Astrocyte (in vitro differentiated cells and primary cell): ENCODE measurements at places on chromosomes 2 and 18.

GRCh38 chr2:118091140-118091478, 2.8 kb downstream of the INSIG2 start:
- peak; percentile 32 for DNase-seq

- DNase-seq: no peak
Observed at GRCh38 chr18:39340418-39340817, 1774.8 kb upstream of the CELF4 start.

DNA sequence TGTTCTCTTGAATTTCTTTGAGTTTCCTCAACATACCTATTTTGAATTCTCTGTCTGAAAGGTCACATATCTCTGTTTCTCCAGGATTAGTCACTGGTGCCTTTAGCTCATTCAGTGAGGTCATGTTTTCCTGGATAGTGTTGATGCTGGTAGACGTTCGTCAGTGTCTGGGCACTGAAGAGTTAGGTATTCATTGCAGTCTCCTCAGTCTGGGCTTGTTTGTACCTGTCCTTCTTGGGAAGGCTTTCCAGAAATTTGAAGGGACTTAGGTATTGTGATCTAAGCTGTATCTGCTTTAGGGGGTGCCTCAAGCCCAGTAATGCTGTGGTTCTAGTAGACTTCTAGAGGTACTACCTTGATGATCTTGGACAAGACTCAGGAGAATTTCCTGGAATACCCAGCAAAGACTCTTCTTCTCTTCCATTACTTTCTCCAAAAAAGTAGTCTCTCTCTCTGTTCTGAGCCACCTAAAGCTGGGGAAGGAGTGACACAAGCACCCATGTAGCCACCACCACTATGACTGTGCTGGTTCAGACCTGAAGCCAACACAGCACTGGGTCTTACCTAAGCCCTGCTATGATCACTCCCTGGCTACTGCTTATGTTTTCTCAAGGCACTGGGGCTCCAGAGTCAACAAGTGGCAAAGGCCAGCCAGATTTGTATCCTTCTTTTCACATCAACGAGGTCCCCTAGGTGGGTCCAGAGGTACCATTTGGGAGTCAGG, 852.0 kb downstream of the BCL11A start:
- DNase-seq: no peak

DNA sequence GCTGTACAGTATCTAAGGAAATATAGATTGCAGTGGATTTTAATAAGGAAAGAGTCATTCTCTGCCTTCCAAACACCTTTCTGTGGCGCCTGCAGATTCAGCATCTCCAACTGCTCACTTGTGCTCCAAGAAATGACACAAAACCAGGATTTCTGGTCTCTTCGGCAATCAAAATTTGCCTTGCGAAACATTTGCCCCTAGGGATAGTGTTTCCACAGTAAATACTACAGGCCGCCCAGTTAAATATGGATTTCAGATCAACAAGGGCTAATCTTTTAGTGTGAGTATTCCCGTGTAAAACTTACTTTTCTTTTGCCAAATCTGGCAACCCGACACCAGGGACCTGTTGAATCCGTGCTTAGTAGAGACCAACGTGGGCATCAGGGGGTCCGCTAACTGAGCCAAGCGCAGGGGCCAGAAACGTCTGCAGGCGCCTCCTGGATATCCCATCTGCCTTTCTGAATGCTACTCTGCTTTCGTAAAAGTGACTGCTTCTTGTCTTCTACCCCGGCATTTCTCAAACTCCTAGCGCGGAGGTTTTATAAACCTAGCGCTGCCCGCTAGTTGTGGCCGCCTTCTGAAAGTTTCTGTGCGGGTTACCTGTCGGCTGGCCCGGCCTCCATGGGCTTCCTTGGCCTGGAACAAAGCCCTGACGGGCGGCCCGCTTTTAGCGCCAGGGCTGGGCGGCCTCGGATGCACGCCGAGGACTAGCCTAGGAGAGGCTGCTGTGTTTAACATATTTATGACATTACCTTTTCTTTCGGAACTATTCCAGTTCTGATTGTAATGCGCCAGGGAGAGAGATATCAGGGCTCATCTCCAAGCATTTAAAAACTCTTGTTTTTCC, 2.5 kb downstream of the CYP1B1 start:
- DNase-seq: no peak

GRCh38 chr2:214565246-214565645, 154.4 kb downstream of the VWC2L start:
- no peak for DNase-seq

- no peak for DNase-seq
Observed at GRCh38 chr2:9473308-9473984, 905 bp upstream of the IAH1 start.

- no peak for DNase-seq
Observed at GRCh38 chr18:45493830-45494229, 121.4 kb upstream of the SLC14A2 start.

GRCh38 chr2:236223675-236224074, 40.5 kb downstream of the ASB18 start:
- DNase-seq: no peak

- DNase-seq: no peak
Observed at GRCh38 chr2:128641421-128642080, 322.9 kb upstream of the HS6ST1 start.

- DNase-seq: peak; percentile 70
Observed at GRCh38 chr2:37566517-37566981, 104.9 kb downstream of the CDC42EP3 start.

DNA sequence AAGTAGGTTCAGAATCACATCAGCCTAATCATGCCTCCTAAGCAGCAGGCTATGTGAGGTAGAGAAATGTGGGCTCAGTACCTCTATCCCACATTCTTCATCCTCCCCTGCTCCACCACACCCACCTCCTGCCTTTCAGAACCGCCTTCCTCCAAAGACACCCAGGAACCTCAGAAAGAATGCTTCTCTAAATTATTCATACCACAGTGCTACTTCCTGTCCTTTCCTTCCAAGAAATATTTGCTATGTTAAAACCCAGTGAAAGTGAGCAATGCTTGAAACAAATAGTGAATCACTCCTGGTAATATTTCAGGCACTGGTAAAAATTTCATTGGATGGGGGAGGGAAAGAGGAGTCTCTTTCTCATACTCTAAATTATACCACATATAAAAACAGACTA, 24.0 kb upstream of the CREB1 start:
- peak; percentile 94 for DNase-seq

DNA sequence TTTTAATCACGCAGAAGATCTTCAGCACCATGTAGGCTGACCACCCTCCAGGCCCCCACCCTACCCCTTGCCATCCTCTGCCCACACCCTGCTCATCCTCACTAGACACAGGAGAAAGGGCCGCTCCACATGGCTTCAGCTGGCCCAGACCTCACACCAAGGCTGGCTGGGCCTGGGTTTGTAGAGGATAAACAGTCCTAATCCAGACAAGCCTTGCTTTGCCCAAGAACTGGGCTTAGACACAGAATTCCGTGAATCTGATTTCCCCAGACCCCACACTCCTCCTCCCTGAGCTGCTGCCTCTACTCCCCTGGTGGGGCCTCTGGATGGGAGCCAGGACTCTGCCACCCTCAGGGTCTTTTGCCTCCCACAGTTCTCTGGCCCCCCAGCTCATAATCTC, 185.3 kb downstream of the CYP26B1 start:
- DNase-seq: no peak

DNA sequence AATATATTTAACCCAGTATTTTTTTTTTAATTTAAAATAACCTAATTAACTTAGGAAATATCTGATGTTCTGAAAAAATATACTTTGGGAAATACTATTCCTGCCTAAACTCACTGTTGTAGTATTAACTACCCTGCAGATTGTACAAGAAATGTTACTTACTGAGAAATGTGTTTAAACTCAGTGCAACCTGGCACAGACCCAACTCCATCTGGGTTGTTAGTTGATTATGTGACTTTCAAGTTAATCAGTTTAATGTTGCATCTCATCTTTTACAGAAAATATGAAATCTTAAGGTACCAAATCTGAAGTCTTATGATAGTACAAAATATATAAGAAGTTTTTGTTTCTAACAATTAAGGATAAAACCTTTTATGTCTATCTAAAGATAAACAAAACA, 27.3 kb downstream of the VAPA start:
- no peak for DNase-seq

DNA sequence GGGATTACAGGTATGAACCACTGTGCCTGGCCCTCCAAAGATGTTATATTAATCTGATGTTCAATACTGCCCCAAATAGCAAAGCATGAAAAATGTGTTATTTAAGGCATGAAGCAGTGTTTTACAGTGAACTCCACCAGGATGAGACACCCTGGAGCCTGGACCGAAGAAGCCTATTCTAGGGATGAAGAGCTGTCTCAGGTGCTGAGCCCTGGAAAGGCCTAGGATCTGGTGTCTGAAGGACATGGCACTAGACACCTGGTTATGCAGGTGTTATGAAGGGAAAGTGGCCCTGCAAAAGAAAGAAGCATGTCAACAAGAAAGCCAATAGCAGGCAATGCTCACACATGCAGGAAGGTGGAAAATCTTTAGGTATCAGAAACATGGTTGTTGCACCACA, 374.4 kb downstream of the CLIP4 start:
- no peak for DNase-seq

DNA sequence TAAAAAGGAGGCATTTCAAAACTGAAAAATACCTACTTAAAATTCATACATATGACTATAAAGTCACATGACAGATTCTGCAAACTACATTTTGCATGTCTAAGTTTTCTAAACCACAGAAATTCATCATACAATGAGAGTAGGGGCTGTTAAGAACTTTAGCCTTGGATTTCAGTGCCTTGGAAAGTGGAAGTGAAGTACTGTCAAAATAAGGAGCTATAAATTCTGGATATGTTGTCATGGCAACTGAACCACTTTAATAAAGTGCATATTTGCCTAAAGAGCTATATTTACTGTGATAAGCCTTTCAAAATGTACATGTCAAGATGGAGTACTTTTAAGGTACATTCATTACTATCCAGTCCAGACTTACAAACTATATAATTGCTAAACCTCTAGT, 227.1 kb downstream of the RAB3GAP1 start:
- DNase-seq: no peak

DNA sequence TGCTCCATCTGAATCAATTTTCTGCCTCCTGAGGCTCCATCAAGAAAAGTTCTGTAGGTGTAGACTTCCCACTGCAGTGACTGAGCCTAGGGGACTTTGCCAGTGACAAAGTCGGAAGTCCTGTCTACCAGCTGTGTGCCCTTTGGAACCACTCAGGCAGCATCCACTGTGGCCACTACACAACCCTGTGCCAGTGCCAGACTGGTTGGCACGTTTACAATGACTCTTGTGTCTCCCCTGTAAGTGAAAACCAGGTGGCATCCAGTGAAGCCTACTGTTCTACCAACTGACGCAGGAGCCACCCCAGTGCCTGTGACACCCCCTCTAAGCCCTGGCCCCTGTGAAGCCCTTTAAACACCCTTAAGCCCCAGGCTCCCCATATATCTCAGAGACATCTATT, 132.1 kb upstream of the SERPINE2 start:
- no peak for DNase-seq

DNA sequence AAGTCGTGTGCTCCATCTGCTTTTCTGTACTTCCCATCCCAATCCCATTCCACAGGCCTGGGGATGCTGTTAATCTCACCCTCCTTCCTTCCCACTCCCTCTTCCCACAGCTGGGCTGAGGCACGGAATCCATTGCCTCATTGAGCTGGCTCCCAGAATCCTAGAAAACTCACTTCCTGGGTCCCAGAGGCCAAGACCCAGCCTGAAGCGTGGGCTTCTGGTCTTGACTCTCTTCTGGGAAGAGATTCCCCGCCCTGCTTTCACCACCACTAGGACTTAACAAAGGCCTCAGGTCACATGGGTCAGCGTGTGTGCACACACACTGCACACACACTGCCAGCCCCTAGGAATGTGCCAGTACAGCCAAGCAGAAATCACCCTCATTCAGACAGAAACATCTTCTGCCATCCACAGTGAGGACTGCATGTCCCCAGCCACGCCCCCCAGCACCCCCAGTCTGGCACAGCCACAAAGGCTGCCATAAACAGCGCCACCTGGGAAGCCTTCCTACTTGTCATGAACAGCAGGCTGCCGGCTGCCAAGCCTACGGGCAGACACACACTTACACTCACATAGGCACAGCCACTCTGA, 165.8 kb downstream of the TNS1 start:
- DNase-seq: peak; percentile 41

GRCh38 chr2:191894681-191895147, 47.8 kb upstream of the CAVIN2 start:
- DNase-seq: peak; percentile 89

DNA sequence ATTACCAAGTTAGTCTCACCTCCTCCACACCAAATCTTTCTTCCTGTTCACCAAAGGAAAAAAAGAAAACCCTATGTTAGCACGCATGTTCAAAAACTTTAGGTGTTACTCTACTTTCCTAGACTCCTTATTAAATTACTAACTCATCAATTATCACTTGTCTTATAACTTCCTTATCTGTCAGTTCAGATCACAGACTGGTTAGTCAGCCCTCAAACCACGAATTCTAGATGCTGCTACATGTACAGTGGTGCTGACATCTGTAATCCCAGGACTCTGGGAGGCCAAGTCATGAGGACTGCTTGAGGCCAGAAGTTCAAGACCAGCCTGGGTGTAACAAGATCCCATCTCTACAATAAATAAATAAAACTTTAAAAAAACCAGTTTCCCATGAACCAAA, 3.5 kb downstream of the YWHAQ start:
- peak; percentile 53 for DNase-seq

DNA sequence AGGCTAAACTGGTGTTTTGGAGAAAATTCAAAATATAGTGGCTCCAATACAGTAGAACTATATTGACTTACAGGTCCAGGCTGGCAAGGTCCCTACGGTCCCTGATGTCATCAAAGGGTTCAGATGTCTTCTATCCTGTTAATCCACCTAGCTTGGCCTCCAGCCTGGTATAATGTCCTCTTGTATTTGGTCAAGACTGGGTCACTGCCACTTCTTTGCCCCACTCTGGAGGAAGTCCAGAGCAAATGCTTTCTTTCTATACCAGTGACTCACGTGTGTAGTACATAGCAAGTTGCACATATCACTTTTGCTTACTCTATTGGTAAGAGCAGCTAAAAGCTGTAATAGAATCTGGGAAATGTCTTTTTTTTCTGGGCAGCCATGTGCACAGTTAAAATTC, 80.8 kb downstream of the LCLAT1 start:
- no peak for DNase-seq

DNA sequence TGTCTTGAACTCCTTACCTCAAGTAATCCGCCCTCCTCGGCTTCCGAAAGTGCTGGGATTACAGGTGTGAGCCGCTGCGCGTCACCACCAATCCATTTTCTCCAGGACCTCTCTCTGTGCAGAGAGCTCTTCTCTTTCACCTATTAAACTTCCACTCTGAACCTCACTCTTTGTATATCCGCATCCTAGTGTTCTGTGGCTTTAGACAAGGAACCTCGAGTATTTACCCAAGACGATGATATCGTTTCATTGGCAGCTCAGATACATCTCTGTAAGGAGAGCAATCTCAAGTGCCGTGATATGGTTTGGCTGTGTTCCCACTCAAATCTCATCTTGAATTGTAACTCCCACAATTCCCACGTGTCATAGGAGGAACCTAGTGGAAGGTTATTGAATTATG, 15.1 kb upstream of the WDR33 start:
- DNase-seq: peak; percentile 23

DNA sequence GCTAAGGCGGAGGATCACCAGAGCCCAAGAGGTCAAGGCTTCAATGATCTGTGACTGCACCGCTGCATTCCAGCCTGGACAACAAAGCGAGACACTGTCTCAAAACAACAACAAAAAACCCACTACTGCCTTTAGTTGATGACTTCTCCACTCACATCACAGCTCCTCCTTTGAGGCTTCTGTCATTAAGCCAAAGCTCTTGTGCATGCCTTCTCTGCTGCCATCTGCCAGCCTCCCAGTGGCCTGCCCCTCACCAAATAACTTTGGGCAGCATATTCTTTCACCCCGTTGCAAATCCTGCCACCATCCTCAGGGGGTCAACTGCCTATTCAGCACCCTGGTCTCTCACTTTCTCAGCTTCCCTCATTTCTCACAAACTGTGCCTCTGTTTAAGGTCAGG, 27.5 kb downstream of the OSBPL1A start:
- DNase-seq: no peak
